ENCODE measurements at places on chromosomes 4 and X.

DNA sequence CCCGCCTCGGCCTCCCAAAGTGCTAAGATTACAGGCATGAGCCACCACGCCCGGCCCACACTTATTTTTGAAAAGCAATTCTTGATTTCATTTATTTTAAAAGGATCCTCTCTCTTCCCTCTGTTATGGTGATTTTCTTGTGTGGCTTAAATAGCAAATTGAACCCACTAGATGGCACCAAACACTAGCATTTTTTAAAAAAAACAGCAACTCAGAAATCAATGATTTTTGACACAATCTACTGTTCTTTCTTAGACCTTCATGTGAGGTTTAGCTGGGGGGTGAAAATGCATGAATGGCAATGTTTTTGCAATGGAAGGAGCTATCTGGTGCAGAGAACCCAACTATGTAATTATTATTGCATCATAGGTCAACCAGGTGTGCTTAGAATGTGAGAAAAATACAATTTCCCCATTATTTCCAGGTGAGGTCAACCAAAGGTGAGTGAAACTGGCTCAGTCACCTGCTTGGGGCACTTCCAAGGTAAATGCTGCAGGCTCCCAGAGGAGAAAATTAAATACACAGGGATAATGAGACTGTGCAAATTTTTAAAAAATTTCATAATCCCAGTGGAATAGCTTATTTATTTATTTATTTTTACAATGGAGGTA is 226.7 kb upstream of the PRKX start:
- no peak for DNase-seq

DNA sequence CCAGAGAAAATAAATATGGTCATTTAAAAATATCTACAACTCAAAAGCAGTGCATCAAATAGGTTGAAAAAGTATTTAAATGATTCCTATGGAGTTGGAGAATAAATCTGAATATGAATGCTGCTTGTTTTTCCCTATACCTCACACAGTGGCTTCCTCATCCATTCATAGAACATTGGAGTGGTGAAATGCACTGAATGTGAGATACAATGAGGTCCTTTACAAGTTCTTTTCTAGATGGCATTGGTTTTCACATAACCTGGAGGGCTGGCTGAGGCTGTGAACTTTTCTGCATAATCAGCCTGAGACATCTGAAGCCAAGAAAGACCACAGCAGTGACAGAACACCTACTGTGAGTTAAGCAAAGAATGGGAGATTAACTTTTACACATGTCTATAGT is 279.1 kb upstream of the NRK start:
- no peak for DNase-seq

- DNase-seq = no peak
Measured at GRCh38 chr4:89009761-89010369, 47.1 kb downstream of the FAM13A start.

- no peak for DNase-seq
Measured at GRCh38 chrX:101206471-101206870, 13.1 kb upstream of the DRP2 start.

DNA sequence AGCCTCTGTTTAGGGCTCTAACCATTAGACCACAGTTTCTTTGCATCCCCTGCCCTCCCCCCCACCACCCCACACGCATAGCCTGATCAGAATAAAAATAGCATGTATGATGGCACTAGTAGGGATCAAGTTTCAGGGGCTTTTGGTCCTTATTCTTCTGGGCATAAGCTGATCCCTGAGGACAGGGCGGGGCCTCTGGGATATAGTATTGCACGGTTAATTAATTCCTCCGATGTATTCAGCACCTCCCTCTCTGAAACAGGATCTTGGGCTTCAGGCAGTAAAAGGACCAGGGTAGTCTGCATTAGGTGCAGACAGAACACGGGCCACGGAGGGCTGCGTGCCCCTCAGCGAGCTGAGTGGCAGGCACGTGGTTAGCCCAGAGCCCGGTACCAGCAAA is 57.1 kb downstream of the ELF4 start:
- no peak for DNase-seq

Measured in activated T-helper 9 cell treated with anti-CD3 and anti-CD28 coated beads, Interleukin-2, amount 50 U/mL, for 16 hours (primary cell).